ENCODE measurements at places on chromosomes 6 and 20.

- DNase-seq: no peak
These were observed 59.6 kb downstream of the MOXD1 start for GRCh38 chr6:132341646-132342045.

DNA sequence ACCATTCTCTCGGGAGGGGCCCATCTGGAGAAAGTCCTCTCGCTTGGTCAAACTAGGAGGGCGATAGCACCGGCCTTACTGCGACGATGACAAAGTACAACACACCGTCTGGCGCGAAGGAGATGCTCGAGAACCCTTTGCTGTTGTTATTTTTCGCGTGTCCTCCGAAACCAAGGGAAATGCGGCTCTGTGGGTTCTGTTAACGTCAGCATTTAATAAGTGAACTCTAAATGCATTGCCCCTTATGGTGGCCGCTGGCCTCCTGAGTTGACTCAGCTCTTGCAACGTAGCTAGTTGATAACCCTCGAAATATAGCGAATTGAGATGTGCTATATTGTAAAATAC, 577 bp upstream of the SCAND1 start:
- DNase-seq: no peak

DNA sequence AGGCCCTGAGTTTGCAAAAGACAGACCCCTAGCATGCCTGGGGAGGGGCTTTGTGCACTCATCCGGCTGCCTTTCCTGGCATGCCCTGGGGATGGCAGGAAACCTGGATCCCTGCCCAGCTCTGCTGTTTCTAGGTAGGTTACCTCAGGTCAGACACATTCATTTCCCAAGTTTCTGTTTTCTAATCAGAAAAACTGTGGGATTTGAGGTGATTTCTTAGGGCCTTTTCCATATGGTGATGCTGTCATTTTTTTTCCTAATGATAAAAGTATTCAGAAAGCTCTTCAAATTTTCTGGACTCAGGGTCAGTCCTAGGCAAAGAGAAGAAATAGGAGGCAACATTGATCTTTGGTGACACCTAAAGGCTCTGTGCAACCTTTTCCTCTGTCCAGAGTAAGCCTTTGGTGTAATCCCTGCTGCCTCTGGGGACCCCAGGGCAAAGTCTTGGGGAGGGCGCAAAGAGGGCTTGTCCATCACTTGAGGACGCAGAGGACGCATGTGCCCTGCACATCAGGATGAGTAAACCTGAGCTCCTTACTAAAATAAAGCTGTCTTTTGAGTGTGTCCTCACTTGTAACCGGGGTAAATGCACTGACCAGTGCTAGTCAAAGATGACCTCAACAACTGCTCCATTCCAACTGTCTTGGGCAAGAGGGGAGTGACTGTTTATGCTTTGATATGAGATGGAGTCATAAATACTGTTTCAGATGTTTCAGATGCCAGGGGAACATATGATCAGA, 13.5 kb upstream of the TRAM2 start:
- peak; percentile 18 for DNase-seq

GRCh38 chr6:139881728-139882211, 507.3 kb upstream of the CITED2 start:
- no peak for DNase-seq

- DNase-seq: no peak
These were observed 565.4 kb downstream of the RFPL4B start for GRCh38 chr6:112912416-112913101.

GRCh38 chr6:81999826-82000225, 247.3 kb upstream of the TENT5A start:
- no peak for DNase-seq

- no peak for DNase-seq
These were observed 1.5 kb downstream of the CD2AP start for GRCh38 chr6:47479140-47479508.

GRCh38 chr6:158384671-158385110, 72.4 kb downstream of the TULP4 start:
- DNase-seq: no peak

DNA sequence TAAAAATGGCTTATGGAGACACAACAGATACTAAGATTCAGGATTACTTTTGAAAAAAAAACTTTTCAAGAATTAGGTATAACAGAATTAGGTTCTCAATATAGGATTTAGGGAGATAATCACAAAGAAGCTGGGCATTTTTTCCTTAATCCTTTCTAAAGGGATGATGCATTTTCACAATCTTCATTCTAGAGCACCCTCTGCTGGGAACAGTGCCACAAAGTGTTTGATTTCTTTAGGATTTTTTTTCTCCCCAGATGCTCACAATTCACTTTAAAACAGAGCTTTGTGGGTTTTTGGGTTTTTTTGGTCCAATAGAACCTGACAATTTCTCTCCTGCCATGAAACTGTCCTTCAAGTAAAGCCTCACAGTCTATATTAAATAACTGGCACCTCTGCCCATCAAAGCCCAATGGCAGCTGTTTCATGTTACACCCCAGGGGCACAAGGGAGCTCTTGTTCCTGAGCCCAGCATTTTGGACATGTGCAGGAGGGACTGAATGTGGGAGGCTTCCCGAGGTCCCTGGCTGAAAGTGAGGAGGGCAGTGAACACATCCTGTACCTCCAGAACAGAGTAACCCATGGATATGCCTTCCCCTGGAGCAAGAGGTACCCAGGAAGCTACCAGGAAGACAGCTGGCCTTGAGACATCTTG, 39.7 kb downstream of the PREP start:
- no peak for DNase-seq

GRCh38 chr6:6711031-6711785, 122.7 kb downstream of the LY86 start:
- no peak for DNase-seq

GRCh38 chr6:80769106-80769505, 662.6 kb downstream of the BCKDHB start:
- DNase-seq: no peak

- DNase-seq: no peak
These were observed 110.3 kb upstream of the BTBD3 start for GRCh38 chr20:11807054-11808048.

GRCh38 chr6:158610319-158610968, 34.1 kb downstream of the DYNLT1 start:
- no peak for DNase-seq

GRCh38 chr20:63639093-63639975, 12.4 kb upstream of the GMEB2 start:
- no peak for DNase-seq

GRCh38 chr6:26575494-26575939, 21.2 kb upstream of the ABT1 start:
- DNase-seq: no peak

GRCh38 chr6:119205911-119206618, 127.6 kb upstream of the FAM184A start:
- DNase-seq: no peak

DNA sequence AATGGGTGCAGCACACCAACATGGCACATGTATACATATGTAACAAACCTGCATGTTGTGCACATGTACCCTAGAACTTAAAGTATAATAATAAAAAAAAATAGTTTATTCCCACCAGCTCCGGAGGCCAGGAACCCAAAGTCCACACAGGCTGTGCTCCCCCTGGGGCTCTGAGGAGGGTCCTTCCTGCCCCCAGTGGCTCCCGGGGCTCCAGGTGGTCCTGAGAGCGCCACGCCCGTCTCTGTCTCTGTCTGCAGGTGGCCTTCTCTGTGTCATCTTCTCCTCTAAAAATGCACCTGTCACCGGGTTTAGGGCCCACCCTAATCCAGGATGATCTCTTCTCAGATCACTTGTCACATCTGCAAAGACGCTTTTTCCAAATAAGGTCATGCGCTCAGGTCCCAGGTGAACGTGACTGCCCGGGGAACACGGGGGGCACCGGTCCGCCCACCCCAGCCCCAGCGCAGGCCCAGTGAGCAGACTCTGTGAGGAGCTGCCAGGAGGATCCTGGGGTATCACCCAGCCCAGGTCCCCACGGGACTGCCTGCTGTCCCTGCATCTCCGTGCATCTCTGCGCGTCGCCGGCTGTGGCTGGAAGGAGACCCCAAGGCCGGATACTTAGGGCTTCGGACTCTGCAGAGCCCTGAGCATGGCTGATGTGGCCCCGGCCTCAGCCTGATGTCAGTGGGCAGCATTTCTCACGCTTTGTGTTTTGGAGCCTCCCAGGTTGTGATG, 11.8 kb downstream of the SLCO4A1 start:
- DNase-seq: no peak

- DNase-seq: no peak
These were observed 676.6 kb downstream of the DHX35 start for GRCh38 chr20:39638731-39639130.

DNA sequence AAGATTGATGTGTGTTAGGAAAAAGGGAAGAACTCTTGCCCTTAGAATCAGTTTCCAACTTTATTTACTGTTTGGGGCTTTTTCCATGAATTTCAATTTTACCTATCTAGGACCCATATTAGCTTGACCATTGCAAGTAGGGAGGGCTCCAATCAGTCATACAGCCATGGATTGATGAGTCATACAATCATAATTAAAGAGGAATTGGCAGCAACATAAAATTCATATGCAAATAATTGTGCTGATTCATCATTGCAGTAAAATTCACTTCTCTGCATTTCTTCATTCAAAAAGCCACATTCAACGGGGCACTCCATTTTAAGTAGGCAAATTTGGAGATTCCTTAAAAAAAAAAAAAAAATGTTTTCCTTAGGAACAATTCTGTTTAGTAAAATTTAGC, 1016.4 kb downstream of the KIF16B start:
- no peak for DNase-seq

DNA sequence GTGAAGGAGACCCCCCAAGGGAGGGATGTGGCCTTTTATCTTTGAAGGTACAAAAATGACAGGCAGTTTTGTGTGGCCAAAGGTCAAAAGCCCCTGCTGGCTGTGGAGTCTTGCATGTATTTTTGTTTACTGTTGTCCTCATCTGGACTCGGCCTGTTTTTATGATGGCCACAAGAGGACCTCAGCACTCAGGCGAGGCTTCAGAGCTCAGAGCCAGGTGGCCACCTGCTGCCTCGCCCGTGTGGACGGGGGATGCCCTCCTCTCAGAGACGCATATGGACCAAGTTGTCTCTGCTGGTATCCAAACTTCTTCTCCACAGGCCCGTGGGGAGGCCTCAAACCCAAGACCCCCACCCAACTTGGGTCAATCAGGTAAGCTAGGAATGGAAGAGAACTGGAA, 118.2 kb downstream of the DACT2 start:
- no peak for DNase-seq

DNA sequence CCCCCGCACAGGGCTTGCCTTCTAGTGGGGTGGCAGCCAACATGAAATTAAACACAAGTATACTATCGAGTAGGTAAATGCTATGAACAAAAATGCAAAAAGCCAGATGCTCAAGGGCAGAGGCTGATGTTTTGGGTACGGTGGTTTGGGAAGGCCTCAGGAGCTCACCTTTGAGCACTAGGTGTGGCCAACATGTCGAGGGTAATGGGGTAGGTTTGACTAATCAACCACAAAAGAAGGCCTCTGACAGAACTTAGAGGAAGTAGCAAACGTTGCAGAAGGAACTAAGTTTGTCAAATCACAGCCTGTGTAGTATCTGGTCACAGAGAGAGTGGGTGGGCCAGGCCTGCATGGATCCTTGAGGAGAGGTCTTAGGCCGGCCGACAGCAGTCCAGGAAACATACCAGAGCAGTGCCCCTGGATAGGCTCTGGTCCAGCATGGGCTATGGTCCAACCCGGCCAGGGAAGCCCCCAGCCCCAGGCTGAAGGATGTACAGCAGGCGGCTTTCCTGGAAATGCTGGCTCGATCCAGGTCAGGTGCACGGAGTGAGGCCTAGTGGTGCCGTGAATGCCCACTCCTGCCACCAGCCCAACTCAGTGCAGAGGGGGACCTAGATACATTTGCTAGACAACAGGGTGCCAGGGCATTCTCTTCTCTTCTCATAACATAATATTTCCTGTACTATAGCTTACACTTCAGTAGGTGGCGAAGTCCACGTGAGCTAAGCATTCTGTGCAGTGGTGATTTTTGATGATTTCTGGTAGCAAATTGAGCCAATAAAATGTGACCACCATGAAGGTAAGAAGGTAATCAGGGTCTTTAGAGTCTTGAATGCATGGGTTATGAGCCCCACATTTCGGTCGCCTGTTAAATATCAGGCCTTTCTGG, 56.3 kb upstream of the CD93 start:
- no peak for DNase-seq

- no peak for DNase-seq
These were observed 159.4 kb downstream of the SMOC2 start for GRCh38 chr6:168600381-168600780.

- no peak for DNase-seq
These were observed 518.7 kb upstream of the RNF217 start for GRCh38 chr6:124443541-124443940.

DNA sequence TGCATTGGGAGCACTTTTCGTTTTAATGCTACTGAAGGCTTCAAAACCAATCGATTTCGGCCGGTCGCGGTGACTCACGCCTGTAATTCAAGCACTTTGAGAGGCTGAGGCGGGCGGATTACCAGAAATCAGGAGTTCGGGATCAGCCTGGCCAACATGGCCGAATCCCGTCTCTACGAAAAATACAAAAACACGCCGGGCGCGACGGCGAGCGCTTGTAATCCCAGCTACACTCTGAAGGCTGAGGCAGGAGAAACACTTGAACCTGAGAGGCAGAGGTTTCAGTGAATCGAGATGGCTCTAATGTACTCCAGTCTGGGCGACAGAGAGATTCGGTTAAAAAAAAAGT, 58.4 kb downstream of the TRIM38 start:
- no peak for DNase-seq

GRCh38 chr20:20317195-20317594, 50.7 kb upstream of the INSM1 start:
- no peak for DNase-seq

DNA sequence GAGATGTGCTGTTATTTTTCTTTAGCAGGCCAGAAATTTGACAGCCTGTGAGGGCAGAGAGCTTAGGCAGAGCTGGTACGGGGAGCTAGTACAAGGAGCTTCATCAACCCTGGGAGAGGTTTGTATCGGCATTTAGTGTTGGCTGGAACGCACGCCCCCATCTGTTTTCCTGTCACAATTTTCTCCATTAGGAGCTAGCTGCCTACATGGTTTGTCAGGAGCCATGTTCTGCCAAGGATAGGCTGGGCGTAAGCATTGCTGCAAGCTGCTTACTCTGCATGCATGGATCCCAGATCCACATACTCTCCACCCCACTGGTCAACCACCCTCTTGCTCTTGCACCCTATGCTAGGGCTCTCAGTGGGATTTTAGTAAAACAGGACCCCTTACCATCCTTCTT, 449.0 kb upstream of the CHD6 start:
- peak; percentile 19 for DNase-seq

GRCh38 chr6:142207265-142207877, 60.3 kb downstream of the VTA1 start:
- DNase-seq: no peak

DNA sequence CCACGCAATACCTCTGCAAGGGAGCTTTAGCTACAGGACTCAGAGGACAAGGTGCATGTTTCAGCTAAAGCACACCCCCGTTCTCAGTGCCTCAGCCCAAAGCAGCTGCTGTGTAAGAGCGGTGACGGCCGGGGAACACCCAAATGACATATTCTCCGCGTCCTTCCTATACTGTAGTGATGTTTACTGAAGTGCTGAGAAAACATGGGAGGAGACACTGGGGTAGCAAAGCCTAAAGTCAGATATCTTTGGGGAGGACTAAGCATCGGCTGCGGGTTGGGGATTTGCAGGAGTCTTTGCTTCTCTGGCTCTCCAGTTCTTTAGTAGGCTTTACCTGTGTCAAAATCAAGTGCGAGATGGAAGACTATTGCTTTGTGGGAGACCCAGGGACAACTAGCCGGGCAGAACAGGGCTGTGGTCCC, 1.7 kb downstream of the SLC22A23 start:
- DNase-seq: no peak
